ENCODE measurements at places on chromosomes 1 and 21. TPM values are rescaled to one million over a fixed set of nuclear protein-coding genes. Genes with fewer than 3 reads are reported as not detected.

The AMY1A gene
- not detected for total RNA-seq

The CFHR4 gene
- not detected for total RNA-seq

The PLA2G2C gene
- not detected for total RNA-seq

The AGT gene
- total RNA-seq, result 21.8 TPM

The FCMR gene
- total RNA-seq, result 4.4 TPM

The PLXNA2 gene
- 42.5 TPM for total RNA-seq

The CA6 gene
- 1.0 TPM for total RNA-seq

The ERO1B gene
- 5.5 TPM for total RNA-seq
